Activated CD4-positive, alpha-beta T cell treated with anti-CD3 and anti-CD28 coated beads for 1 hour (primary cell): ENCODE measurements at places on chromosomes 5 and 9.

GRCh38 chr9:129487658-129488483, 133.0 kb downstream of the C9orf50 start:
- DNase-seq: no peak

DNA sequence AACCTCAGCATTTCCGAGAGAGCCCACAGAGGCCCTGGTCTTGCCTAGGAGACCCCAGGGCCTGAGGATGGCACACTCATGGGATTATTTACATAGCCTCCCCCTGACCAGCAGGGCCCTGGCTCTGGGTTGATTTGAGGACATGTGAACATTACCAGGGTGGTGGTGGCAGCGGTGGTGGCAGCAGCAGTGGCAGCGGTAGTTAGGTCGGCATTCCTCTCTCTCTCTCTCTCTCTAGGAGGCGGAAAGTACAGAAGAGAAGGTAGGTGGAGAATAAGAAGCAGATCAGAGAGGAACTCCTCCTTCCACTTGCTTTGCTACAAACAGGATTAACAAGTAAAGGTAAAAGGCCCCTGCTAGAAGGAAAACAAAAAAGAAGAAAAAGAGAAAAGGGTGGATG, 39.3 kb downstream of the B4GALT1 start:
- no peak for DNase-seq

DNA sequence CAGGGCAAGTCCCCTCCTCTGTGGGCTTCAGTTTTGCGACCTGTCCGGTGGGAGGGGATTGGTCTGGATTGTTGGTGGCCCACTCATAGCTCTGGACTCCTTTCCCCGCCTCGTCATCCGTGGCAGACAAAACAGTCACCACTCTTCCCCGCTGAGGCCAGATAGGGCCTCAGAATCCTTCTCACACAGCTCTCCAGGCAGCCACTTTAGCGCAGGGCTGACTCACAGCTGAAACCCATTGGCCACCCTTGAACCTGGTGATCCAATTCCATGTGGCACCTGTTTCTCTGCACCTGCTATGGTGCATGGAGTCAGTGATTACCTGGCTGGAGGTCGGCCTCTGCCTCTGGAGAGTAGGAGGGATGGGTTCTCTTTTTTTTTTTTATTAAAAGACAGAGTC, 15.8 kb upstream of the CACFD1 start:
- DNase-seq: no peak

DNA sequence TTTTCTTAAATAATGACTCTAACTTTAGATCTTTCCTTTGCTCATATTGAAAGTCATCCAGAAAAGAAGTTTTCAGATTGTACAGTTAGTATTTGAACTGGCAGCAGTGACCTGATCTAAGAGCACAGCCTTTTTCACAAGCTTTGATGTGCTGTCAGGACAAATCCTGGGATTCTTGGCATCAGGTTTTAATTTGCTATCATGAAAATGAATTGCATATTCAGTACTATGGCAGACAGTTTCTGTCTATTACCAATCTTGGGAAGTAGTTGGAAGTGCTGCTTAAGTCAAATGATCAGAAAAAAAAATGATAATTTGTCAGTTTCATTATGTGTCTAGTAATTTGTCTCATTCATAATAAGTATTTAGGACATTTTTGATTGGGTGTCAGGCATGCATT, 925.6 kb upstream of the ARRDC3 start:
- no peak for DNase-seq

DNA sequence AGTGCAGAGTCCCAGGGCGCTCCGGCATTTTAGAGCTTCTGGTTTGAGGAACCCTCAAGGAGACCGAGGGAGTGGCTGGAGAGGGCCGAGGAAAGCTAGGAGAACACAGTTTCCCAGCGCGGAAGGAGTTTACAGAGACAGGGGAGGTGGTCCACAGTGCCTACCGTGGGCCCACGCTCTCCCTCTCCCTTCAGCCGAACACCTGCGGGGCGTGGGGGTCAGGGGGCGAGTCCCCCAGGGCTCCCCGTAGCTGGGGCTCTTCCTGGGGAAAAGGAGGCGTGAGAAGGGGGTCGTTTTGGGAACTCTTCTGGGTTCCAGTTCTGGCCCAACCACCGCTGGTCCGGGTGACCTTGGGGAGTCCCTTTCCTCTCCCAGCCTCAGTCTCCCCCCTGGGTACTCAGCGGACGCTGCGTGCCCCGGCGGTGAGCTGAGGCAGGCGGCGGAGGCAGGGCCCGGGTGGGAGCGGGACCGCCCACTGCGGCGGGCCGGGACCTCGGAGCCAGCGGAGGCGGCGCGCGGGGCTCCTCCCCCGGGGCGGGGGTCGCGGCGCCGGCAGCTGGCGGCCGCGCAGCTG, 368 bp upstream of the FRMPD1 start:
- no peak for DNase-seq

DNA sequence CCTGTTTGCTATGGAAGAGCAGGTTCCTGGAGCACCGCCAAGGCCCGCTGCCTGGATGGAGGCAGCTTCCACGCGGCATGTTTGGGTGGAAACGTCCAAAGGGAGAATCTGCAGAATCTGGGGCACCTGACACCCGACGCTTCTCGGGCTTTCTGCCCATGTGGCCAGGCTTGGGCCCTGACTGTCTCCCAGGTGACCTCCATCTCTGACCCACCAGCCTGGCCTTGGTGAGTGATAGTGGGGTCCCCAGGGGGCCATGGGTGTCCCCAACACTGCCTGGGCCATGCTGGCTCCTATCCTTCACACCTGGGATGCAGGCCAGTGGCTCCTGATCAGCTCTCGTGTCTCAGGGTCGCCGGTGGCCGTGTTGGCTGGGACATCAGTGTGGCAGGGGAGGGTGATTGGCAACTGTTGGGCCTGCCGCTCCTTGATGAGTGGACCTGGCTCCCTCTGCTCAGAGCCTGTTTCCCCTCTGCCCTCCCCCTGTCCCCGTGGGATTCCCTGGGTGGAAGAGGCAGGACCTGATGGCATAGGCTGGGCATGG, 34.0 kb downstream of the GLT6D1 start:
- peak; percentile 2 for DNase-seq

DNA sequence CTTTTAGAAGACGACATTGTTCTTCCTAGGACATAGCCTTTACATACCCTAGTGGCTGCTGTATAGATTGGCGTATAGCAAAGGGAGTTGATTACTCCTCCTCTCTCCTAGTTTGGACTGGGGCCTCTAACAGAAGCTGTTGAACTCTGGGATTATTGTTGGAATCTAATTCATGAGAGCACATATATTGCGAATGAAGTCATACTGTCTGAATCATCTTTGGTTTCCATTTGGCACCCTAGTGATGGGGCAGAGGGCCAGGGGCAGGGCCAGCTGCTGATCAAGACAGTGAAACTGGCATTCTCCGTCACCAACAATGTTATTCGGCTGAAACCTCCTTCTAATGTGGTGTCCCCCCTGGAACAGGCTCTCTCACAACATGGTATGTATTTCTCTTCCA, 40.3 kb downstream of the NUP188 start:
- DNase-seq: no peak

- DNase-seq: no peak
Observed at GRCh38 chr5:171738501-171738900, 47.1 kb upstream of the SMIM23 start.

DNA sequence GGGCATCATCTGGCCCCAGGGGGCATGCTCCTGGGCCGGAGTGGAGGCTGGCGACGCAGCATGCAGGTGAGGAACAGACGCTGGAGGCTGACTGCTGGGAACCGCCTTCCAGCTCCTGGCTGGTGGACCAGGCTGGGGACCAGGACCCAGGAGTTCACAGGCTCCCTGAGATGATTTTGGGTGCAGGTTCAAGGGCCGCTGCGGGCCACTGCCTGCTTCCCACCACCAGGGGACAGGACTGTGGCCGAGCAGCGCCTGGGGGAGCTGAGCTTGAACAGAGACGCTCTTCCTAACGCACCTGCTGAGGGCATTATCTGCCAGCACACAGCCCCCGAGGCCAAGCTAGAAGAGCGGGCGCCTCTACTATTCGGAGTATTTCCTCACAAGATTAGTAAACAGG, 132.1 kb upstream of the RAPGEF1 start:
- no peak for DNase-seq

DNA sequence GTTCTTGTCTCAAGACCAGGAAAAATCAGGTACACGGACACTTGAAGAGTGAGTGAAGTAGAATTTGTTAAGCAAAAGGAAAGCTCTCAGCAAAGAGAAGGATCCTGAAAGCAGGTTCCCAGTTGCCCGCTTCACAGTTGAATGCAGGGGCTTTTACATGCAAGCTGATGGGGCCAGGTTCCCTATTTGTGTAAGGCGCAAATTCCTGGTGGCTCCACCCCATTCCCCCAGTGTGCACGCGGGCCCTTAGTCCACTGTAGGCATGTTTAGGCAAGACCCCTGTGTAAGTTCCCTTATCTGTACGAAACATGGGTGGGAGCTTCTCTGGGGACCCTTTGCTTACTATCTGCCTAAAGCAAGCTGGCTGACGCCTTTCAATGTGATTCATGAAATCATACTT, 2.7 kb upstream of the AGTPBP1 start:
- no peak for DNase-seq

DNA sequence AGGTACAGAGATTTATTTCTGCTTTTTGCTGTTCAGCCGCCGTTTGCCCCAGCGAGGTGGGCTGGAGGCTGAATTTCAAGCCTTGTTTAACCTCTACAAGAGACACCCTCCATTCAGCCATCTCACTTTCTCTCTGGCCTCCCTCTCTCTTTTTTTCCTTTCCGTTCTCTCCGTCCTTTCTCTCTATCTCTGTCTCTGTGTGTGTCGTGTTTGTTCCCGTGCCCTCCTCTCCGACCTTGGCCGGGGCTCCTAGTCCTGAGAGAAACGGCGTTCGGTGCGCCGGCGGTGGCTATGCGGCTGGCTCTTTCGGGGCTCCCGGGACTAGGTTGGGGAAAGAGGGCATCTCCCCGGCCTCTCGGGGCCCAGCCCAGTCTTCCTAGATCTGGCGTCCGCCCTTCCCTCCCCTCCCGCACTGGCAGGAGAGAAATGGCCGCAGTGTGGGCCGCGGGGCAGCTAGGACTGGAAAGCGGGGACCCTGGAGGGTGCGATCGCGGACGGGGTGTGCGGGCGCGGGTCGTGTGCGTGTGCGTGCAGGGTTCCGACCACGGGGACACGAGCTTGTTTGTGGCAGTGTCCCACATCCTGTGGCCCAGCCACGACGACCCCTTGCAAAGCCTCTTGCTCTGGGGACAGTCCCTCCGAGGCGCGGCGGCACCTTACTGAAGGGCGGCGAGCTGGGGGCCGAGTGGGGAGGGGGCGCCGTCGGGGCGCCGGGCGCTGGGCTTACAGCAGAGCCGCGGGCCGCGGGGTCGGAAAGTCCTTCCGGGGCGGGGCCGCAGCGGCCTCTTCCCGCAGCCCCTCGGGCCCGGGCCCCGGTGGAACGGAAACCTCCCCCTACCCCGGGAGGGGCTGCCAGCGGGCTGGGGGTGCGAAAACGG, 5.7 kb downstream of the LHX2 start:
- no peak for DNase-seq

DNA sequence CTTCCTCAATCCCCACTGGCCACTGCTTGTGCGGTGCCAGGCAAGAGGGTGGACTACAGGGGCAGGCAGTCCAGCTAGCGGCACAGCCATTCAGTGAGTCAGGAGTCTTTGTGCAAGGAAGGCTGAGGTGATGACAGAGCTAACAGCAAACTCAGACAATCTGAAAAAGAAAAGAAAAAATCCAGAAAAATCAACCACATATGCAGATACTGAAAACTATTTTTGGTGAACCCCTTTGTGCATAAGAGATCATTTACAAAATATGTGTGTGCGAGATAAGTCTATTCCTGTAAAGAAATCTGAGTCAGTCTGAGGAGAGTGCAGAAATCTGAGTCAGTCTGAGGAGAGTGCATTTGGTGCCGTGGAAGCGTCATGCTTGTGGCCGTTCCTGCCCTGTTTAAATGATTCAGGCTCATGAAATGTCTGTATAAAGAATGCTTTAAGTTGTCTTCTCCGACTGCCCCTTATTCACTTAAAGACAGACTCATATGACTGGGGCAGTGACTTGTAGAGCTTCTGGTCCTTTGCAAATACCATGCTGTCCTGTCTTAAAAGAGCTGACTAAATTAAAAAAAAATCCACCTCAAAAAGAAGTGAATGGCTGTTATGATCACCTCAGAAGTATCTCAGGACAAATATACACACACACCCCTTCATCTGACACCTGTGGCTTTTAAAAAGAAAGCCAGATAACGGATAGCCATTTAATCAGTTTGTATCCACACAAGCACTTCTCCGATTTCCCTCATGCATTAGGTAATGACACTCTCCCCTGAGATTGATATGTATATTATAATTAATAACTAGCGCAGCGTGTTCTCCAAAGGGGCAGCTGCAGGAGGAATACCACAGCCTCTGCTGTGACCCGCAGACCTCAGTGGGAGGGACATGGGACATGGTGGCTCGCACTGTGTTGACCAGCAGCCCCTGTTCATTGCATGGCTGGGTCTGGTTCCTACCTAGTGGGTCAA, 47.3 kb downstream of the TRIO start:
- DNase-seq: no peak

GRCh38 chr5:72301557-72301956, 18.5 kb downstream of the MRPS27 start:
- no peak for DNase-seq

GRCh38 chr9:95150903-95151302, 166.6 kb downstream of the FANCC start:
- no peak for DNase-seq

DNA sequence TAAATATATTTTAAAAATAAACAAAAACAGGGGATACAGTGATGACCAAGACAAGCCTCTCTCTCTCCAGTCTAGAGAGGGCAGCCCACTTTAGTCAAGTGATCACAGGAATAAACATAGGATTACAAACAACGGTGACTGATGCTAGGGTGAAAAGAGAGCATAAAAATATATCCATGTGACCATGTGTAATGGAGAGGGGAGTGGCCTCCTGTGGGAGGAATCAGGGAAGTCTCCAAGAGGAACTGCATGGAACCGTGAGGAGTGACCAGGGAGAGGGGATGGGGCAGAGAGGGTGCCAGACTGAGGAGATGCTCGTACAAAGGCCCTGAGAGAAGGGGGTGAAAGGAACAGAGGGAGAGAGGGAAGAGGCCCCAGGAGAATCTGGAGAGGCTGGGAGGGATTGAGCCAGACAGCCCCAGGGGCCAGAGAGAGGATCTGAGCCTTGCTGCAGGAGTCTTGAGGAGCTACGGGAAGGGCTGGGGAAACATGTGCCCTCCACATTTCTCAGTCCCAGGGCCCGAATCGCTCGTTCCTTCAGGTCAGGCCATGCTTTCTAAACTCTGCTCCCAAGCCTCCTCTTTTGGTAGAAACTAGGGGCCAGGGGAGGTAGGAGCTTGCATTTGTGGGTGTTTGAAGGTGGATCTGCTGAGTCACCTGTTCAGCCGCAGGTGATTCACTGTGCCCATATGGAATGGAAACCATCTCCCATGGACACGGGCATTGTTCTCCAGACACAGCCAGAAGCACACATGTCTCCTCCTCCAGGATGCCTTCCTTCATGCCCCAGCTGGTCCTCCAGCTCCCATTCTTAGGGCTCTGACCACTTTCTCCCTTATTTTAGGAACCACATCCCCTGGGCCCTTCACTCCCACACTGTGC, 63.8 kb downstream of the PAX5 start:
- no peak for DNase-seq
